ENCODE measurements at places on chromosomes 7 and 10.

DNA sequence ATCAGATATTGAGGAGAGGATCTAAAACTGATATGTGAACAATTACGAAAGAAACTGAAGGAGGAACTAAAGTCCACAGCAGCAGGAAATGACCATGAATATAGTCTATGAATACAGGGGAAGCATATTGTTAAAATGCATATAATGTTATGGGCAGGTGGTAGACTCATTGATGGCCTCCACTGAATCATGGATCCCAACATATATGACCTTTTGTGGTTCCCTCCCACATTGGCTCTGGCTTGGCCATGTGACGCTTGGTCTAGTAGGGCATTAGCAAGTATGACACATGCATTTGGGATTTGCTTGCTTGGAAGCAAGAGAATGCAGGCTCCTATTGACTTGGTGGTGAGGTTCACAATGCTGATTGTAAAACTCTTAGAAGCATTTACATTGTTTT, 55.2 kb upstream of the RAB18 start:
- DNase-seq = no peak

DNA sequence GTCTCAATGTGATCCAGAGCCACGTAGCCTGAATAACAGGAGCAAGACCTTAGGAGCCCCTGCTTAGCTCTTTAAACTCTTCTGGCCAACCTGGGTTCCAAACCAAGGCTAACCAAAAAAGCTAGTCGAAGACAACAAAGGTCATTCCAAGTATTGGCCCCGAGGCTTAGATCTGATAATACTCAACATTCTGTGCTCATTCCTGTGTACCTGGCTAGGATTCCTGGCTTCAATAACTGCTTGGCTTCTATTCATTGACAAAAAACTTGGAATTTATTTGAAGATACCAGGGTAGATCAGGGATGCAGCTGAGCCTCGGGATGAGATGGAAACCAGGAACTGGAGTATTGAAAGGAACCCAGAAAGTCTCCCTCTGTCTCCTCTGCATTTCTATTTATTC, 4.1 kb upstream of the SGMS1 start:
- DNase-seq = no peak

DNA sequence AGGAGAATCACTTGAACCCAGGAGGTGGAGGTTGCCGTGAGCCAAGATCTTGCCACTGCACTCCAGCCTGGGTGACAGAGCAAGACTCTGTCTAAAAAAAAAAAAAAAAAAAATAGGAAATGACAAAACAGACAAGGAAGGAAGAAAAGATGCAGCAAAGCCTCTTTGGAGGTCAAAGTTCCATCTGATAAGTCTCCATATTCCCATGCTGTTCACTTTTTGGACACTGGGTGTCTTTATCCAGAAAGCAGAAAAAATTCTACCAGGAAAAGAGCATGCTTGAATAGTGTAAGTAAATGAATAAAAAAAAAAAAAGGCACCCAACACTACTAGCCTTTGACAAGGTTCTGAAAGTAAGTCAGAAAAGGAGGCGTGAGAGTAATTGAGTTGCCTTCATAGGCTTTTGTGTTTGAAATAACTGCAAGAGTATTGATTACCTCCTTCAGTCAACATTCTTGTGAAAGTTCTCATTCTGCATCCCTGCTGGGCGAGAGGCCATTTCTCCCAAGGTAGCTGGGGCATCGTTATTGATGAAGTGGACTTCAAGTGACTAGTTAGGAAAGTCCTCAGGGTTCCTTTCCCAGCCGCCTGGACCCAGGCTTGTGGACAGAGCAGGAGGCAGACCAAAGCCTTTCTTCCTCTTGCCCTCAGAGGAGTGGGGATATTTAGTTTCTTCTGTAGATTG, 133.3 kb upstream of the KIF5B start:
- no peak for DNase-seq

DNA sequence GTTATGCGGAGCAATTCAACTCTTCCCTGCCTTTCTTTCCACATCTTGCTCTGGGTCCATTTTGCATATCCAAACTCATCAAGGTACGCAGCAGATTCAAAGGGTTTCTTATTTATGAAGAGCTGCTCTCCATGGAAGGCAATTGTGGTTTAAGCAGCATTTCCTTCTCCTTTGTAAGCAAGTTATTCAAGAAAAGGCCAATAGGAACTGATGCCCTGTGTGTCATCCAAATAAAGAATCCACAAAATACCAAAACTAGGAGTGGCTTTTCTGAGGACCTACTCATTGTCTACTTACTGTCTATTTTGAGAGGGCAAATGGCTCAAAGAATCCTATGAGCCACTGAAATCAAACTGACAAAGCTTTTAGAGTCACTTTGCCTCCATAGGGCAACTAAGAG, 253.1 kb downstream of the PTEN start:
- DNase-seq = no peak

- DNase-seq = no peak
Measured at GRCh38 chr10:24162206-24162985, 46.5 kb upstream of the KIAA1217 start.

DNA sequence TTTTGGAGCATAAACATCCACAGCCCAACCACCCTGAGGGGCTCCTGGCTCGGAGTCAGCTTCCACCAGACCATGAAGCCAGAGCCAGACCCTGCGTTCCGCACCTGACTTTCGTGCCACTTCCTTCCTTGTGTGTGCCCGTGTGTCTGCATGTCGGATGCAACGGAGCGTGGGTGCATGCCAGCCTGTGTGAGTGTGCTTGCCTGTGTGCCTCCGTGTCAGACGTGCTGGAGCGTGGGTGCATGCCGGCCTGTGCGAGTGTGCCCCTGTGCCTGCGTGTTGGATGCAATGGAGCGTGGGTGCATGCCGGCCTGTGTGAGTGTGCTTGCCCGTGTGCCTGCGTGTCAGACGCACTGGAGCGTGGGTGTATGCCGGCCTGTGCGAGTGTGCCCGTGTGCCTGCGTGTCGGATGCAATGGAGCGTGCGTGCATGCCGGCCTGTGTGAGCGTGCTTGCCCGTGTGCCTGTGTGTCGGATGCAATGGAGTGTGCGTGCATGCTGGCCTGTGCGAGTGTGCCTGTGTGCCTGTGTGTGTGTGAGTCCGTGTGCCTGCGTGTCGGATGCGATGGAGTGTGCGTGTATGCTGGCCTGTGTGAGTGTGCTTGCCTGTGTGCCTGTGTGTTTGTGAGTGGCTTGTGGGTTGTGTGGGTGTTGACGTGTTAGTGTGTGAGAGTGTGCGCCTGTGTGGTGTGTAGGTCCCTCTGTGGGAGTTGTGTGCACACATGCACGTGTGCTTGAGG, 28.1 kb upstream of the KNDC1 start:
- no peak for DNase-seq

- DNase-seq = no peak
Measured at GRCh38 chr7:155878674-155879073, 66.4 kb upstream of the SHH start.

DNA sequence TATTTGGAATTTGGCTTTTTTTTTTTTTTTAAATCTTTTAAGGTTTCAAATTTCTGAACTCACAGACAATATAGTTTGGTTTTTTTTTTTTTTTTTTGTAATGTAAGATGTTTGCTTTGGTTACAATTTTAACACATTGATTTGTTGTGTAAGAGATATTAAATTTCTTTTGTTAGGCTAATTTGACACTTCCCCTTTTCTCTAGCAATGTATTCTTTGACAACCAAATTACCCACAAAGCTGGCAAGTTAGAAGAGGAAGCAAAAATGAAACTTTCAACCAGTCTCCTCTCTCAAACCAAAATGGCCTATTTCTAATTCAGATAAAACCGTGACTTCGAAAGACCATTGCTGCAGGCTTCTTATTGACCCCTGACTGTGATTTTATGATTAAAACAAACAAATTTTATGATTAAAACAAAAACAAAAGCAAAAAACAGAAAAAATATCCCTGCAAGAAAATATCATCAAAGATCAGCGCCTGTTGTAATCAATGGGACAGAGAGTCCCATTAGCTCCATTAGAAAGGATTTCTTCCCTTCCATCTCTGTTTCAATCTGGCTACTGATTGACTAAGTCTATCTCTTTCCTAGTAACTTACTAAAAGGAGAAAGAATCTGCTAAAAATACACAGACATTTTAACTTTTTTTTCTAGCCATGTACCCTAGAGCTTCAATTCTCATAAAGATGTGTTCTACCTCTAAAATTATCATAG, 489.2 kb downstream of the MDFIC start:
- DNase-seq = no peak

GRCh38 chr7:99825873-99826272, 1.9 kb upstream of the CYP3A43 start:
- DNase-seq = no peak

GRCh38 chr10:43687373-43687772, 38.7 kb upstream of the ZNF32 start:
- DNase-seq = no peak

- DNase-seq = no peak
Measured at GRCh38 chr7:18558503-18558902, 63.0 kb downstream of the HDAC9 start.

- DNase-seq = peak; percentile 24
Measured at GRCh38 chr10:63520500-63521415, at the start of gene REEP3. TSS of gene REEP3 (plus strand) at chr10:63521401. CDS start at chr10:63521546, 145 bp downstream.

DNA sequence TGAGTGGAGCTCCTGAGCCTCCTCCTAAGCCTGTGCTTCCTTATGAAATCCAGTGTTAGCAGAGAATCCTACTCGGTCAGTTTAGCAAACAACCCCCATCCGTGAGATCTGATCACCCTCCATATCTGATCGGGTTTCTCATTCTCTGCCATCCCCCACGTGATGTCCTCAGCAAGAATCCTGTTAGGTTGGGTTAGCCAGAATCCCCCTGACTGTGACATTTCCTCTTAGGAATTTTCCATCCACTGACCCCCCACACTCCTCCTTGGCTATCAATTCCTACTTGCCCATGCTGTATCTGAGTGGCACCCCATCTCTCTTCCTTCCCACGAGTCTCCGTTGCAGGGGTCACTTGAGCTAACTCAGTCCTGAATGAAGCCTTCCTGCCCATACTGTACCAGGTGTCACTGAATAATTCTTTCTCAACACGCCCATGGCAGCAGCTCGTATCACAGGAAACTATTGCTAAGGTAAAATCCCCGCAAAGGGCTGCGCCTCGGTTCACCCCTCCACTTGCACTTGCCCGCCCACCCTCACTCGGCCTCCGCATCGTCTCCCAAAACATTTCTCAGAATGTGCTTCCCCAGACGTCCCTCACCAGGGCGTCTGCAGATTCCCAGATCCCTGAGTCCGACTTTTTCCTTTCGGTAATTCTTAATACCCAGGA, 44.1 kb downstream of the MYOF start:
- DNase-seq = no peak

DNA sequence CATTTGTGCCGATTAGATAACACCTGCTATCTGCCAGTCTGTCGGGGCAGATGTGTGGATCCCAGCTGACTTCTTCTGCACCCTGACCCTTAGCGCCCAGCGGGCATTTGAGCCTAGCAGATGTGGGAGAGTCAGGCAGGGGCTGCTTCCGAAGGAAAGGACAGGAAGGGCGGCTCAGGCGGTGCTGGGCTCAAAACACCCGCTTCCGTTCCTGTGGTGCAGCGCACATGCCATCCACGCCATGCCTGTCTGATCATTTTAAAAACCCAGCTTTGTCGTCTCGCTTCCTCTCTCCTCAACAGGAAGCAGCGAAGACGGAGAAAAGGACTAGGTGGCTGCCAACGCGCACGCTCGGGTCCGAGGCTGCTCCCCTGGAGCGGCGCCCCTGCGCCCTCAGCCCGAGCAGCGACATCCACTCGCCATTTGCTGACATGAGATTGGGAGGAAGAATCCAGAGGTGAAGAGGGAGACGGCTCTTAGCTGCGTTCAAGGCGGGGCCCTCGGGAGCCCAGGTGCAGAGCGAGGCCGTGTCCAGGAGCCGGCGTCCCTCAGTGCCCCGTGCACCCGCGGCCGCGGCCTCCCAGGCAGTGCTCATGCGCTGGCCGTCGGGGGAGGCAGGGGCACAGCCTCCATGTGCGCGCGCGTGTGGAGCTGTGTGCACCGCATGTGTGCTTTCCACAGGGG, 5.9 kb upstream of the BHLHA15 start:
- DNase-seq = no peak

DNA sequence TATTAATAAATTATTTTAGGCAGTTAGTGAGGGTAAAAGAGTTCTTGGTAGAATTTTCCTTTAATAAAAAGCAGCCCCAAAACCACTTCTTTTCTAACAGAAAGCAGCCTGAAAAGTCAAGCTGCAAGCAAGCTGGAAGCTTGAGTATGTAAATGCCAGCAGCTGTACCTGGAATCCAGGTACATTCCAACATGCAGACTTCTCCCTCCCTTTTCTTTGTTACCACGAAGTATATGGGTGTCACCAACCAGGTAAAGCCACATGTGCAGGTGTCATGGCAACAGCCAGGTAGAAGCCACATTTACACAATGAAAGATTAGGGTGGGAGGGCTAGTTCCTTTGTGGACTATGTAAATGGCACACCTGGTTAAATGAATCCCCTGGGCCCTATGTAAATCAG, 114.6 kb downstream of the EPC1 start:
- no peak for DNase-seq

DNA sequence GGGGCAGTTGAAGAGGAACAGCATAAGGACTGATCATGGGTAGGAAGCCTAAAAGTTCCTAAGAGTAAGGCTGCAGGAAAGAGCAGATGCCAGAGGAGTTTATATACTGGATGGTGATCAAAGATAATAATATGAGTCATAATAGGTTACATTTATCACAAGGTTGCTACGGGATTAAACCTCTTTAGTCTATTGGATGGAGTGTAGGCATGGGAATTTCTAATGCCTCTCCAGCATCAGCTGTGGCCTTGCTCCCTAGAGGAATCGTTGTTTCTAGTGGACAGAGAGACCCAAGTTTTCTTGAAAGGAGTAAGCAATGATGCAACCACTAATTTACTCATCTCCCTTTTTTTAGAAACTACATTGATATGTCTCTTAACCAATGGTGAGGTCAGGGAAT, 213.4 kb downstream of the GPR37 start:
- DNase-seq = no peak

DNA sequence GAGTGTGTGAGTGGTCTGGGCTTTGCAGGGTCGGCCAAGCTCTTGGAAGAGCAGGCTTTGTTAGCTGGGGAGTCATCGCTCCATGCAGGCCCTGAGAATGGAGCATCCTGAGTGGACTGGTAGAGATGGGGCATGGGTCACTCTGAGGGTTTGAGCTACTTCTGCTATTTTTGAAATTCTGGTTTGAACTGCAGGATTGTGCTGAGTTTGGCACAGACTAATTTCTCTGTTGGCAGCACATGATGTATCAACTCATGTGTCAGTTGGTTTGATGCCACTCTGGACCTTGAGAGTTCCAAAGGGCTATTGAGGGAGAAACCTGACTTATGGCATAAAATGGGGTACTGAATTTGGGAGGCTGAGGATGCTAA, 56.3 kb downstream of the LRMDA start:
- no peak for DNase-seq

GRCh38 chr7:151017953-151018420, 6.3 kb downstream of the ATG9B start:
- DNase-seq = peak; percentile 72

DNA sequence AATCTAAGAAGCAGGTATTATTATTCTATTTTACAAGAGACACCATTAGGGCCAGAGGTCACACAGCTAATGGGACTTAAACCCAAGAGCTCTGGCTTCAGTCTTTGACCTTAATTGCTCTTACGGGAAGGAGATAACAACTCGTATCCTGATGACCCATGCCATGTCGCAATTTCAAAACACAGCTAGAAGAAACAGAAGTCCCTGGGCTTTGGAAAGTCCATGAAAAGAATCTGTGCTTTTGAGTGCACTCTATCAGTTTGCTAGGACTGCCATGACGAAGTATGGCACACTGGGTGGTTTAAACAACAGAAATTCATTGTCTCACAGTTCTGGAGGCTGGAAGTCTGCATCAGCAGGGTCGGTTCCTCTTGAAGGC, 247.8 kb upstream of the AOAH start:
- DNase-seq = no peak

- DNase-seq = no peak
Measured at GRCh38 chr10:1243486-1244234, 187.5 kb downstream of the WDR37 start.

Measured in stimulated activated CD8-positive, alpha-beta memory T cell treated with anti-CD3 and anti-CD28 coated beads, Interleukin-4, amount 100 ng/mL, for 24 hours (primary cell).